ENCODE measurements at places on chromosomes 6 and 20.

DNA sequence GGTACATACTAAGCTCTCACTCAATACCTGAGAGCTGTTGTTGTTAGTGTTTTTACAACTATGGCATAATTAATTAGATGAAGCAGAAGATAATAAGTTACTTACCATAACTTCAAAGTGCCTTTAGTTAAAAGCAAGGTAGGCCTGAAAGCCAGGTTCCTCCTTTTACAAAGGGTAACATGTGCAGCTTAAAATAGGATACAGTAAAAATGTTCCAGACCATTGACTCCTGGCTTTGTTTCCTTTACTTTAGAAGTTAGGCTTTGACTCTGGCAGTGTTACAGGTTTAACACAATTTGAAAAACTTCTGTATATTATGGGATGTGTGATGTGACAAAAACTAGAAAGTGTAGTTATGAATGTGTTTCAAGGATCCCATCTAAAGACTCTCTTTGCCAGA lies 522.5 kb downstream of the EPM2A start:
- no peak for DNase-seq

- no peak for DNase-seq
Observed at GRCh38 chr6:49257549-49257948, 205.5 kb downstream of the MMUT start.

DNA sequence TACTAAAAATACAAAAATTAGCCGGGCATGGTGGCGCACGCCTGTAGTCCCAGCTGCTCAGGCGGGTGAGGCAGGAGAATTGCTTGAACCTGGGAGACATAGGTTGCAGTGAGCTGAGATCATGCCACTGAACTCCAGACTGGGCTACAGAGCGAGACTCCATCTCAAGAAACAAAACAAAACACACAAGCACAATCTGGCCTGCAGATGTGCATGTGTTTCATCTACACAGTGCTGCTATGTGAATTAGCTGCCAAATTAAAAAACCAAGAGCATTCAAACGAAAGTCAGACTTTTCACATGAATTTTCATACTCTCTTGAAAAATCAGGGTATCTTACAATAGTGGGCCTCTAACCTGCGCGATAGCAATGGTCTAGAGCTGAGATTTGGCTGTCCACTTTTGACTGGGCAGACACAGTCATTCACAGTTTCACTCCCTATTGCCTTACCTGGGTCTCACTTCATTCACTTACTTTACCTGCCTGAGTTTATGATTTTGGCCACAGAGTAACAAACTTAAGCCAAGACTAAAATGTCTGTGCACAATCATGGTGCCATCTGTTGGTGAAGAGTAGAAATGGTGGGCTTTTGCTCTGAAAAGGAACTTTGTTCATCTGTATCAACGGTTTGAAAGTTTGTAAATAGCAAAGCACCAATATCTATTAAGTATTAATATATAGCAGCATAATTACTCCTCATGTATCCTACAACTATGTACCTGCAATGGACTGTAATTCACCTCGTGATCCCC lies 138.5 kb upstream of the UST start:
- peak; percentile 72 for DNase-seq

DNA sequence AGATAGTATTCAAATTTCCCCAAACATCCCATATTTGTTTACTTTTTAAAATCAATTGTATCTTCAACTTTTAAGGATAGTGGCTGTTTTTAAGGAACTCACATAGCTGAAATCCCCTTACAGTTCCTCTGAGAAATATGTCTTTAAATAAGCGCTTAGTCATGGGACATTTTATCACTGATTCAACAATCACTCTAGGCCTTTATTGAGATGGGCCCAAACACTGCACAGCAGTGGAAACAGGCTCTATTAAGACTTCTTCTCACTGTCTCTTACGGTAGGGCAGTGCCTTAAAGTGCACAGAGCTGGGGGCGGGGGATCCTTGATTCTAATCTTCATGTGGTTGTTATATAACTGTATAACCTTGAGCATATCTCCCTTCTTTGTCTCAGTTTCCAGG lies 59.8 kb upstream of the RREB1 start:
- no peak for DNase-seq

- DNase-seq = peak; percentile 31
Observed at GRCh38 chr6:74609871-74610270, 596.0 kb downstream of the COL12A1 start.

- DNase-seq = peak; percentile 0
Observed at GRCh38 chr6:19070520-19070919, 683.4 kb downstream of the RNF144B start.

GRCh38 chr20:10432079-10432478 lies 1.9 kb downstream of the MKKS start:
- peak; percentile 22 for DNase-seq

Data from AG10803 (cell line).